ENCODE measurements at places on chromosomes 13 and 19.

DNA sequence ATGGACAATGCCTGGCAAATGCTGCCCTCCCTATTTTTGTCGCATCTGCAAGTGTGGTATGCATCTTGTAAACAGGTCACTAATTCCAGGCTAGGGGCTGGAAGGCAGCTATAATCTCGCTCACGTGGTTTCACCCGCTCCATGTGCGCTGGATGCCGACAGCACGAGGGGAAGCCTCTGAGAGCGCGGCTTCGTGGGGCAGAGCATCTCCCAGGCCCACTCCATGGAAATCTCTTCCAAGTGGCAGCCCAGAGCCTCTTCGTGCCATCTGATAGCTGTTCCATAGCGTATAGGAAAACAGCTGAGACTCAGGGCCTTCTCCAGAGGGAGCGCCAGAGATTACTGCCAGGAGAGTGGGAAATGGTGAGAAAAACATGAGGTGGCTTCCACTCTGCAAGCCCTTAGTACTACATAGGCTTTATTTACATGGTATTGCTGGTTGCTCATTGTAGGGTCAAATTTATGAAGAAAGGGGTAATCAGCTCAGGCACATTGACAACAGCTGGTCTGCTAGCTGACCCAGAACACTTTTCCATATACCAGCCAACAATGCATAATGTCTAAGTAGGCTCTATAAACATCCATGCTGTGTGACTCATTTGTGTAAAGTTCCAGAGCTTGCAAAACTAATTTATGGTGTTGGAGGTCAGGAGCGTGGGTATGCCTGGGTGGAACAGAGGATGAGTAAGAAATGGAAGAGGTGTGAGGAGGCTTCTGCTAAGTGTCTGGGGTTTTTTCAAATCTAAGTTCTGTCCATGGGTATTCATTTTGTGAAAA is 165.2 kb downstream of the SHISA2 start:
- DNase-seq: peak; percentile 81

DNA sequence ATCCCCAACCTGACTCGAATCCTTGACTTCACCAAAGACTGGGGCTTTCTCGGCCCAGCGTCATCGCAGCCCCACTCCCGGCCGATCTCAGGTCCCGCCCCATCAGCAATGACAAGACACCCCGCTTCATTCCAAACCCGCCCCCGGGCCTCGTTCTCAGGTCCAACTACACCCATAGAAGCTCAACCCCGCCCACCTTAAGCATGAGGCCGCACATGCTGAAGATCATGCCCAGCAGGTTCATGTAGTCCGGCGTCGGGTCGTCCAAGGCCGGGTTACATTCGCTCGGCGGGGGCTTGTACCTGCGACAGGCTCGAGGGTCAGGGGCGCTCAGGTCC is 2.3 kb downstream of the WDR83 start:
- DNase-seq: peak; percentile 73

- DNase-seq: no peak
These were observed 50.1 kb upstream of the ZNF98 start for GRCh38 chr19:22472180-22472637.

GRCh38 chr19:17538684-17539237 is 16.7 kb upstream of the COLGALT1 start:
- peak; percentile 19 for DNase-seq

GRCh38 chr19:10566658-10567410 is 1.0 kb upstream of the KRI1 start:
- peak; percentile 31 for DNase-seq

DNA sequence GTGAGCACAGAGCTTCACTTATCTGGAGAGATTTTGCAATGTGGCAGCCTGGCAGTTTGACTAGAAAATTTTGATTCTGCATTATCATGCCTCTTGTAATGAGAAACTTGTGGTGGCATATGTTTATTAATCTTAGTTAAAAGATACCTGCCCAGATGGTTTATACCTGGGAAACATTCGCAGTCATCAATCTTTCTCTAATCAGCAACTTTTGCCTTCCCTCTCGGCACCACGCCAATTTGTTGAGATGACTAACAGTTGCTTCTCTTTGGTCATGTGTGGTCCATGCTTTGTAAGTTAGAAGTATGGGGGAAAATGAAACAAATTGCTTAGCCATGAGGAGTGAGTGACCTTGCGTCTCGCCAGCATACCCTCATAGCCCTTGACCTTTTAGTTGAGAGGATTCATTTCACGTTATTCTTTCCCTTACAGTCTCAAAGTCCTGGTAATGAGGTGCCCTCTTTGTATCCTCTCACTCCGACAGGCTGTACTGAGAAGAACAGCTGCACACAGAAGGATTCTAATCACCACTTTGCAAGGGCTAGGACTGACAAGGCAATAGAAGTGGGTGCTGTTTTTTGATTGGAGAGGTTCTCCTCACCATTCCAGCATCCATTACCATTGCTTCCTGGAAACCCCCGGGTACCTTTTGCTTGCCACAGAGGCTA is 201.4 kb downstream of the OXGR1 start:
- DNase-seq: no peak

DNA sequence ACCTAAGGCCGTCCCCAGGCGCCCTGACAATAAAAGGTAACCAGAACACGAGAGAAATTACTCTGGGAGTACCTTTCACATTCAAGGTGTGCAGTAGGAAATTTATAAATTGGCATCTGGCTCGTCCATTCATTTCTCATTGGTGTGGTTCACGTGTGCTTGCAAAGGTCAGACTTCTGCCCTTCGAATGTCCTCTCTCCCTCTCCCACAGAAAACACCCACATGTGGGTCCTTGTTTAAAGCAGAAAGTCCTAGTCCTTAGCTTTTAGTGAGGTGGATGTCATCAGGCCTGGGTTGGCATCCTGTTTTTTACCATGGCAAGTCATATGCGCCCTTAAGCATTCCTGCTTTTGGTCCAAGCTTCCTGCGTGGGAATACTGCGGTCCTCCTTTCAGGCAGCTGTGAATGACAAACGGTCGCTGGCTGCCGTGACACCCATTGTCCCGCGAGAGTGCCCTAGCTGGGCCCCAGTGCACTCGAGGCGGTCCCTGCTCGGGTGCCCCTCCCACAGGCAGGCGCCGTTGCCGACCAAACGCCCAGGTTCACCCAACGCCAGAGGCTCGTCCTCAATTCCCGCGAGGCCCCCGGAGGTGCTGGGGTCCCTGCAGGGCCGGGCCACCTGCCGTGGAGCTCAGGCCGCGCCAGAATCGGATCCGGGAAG is at the start of gene NUDT19:
NUDT19 (plus strand) TSS at position 531 of the 661 bp plus-strand sequence. CDS start 140 bp downstream, outside the sequence.
- DNase-seq: peak; percentile 78

DNA sequence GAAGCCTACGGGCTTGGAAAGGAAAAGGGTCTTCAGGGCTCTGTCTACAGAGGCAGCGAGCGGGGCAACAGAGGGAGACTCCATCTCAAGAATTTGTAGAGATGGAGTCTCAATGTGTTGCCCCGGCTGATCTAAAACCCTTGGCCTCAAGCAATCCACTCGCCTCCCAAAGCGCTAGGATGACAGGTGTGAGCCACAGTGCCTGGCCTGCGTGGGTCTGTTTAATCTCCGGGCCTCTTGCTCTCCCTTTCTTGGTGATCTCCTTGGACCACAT is 8.1 kb downstream of the RPS9 start:
- no peak for DNase-seq

- DNase-seq: no peak
These were observed 1.1 kb downstream of the IL17D start for GRCh38 chr13:20704459-20705069.

DNA sequence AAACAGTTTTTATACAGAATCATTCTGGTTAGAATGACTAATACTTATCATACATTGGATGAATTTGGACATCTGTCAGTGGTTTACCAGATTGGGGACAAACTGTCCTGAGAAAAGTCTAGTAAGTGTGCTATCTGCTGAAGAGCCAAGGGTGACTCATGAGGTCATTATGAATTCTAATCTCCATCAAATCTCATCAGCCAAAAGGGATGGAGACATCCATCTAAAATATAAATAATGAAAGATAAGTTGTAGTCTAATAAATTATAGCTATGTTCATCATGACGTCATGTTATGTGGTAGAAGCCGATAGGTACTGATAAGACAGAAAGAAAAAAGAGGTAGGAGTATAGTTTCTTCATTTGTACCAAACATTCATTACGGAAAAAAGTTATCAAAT is 804.4 kb downstream of the PCDH9 start:
- no peak for DNase-seq

- no peak for DNase-seq
These were observed 283.8 kb downstream of the DCT start for GRCh38 chr13:94195715-94196114.

- no peak for DNase-seq
These were observed 2.1 kb upstream of the LRP3 start for GRCh38 chr19:33192010-33192409.

- DNase-seq: no peak
These were observed 13.0 kb downstream of the BRME1 start for GRCh38 chr19:13892870-13893269.

All from inflammatory macrophage treated with lipopolysaccharide for 1 hour (primary cell).